ENCODE measurements at places on chromosomes 1 and 21.

DNA sequence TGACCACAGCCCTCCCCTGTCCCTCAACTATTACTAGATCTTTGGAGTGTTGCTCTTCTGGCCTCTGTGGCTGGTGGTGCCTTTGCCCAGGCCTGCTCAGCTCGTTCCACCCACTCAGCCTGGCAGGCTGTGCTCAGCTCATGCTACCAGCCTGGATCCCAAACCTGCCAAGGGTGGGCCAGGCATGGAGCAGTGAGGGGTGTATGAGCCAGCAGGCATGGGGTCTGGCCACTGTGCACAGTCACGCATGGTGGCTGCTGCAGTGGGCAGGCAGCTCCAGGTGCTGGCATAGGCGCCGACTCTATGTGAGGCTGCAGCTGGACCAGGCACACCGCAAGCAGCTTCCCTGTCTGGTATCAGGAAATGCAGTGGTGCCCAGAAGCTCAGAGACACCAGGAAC is 449.9 kb downstream of the MATN1 start:
- DNase-seq, result no peak

DNA sequence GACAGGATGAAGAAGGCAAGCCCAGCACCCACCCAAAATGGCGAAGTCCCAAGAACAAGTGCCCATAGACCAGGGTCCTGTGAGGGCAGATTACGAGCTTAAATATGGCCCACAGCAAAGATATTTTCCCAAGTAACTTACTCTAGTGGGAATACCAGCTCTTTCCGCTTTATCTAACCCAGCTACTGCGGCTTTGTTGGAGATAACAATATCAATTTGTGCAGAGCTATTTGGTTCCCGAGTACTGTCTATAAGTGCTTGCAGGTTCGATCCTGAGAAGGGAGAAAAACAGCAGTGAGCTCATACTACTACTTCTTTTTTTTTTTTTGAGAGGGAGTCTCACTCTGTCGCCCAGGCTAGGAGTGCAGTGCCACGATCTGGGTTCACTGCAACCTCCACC is 14.3 kb upstream of the DNAJC28 start:
- DNase-seq, result no peak

DNA sequence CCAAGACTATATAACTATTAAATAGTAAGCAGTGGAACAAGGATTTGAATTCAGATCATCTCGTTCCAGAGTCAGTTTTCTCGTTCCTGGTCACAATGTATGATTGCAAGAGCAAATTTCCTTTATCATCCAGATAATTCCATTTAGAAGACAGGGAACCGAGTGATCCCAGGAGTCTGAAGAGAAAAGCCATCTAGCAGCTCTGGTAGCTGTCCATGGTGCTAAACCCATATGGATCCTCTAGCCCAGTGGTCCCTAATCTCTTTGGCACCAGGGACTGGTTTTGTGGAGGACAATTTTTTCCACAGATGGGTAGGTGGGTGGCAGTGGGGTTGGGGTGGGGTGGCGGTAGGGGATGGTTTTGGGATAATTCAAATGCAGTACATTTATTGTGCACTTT is 229.4 kb downstream of the PTPRU start:
- DNase-seq, result no peak

DNA sequence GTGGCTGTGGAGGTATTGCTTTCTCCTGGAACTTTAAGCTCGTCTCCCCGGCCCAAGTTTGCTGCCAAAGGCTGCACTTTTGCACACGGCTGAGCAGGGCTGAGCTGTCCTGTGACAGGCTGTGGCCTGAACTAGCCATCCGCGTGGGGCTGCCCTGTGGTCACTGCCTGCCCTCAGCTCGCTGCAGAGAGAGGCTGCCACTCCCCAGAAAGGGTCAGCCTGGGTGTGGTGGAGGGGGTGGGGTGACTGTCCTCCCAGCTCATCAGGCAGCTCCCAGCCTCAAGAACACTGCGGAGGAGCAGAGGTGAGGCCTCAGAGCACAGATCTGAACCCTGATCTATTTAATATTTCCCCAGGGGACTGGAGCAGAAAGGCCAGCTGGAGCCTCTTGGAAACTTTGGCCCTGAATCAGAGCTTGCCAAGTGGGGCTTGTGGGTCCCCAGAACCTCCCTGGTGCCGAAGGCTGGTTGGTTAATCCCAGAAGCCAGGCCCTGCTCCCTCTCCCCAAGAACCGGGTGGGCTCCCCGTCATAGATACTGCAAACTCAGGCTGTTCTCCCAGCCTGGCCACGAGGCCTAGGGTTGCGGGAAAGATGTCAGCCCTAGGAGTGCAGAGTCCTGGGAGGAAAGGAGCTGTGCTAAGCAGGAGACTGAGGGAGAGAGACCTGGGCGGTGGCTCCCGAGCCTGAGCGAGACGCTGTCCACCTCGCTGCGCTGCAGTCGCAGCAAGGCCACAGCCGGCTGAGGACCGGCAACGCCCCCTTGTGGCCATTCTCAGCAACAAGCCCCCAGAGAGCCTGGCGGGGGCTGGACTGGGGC is 125.1 kb upstream of the IPO9 start:
- DNase-seq, result peak; percentile 32

- DNase-seq, result no peak
These were observed 20.4 kb downstream of the KCNN3 start for GRCh38 chr1:154849645-154850131.

GRCh38 chr1:235783148-235783776 is 83.4 kb downstream of the LYST start:
- peak; percentile 7 for DNase-seq

- DNase-seq, result no peak
These were observed at the start of gene TMPRSS2 for GRCh38 chr21:41507521-41508414. Gene TMPRSS2 (minus strand): TSS chr21:41508158. CDS start chr21:41498133, 10,025 bp downstream.

DNA sequence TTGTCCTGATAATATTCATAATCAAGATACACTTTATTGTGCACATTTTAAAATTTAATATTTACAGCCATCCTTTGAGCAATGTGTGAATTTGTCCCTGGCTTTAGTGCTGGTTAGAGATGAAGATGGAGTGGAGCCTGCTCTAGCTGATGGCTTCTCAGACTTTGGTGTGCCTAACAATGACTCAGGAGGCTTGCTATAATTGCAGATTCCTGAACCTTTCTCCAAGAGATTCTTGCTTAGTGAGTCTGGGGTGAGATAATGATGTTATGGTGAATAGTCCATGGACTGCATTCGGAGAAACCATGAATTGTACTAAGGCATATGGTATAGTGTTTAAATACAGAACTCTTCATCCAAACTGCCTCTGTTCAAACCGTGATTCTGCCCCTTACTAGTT is 307.1 kb downstream of the PAPPA2 start:
- no peak for DNase-seq

- DNase-seq, result no peak
These were observed 25.4 kb upstream of the SMYD3 start for GRCh38 chr1:246532519-246532918.

GRCh38 chr1:160727316-160727640 is 11.8 kb upstream of the SLAMF7 start:
- DNase-seq, result no peak

GRCh38 chr1:114144016-114144415 is 9.7 kb downstream of the SYT6 start:
- DNase-seq, result no peak

DNA sequence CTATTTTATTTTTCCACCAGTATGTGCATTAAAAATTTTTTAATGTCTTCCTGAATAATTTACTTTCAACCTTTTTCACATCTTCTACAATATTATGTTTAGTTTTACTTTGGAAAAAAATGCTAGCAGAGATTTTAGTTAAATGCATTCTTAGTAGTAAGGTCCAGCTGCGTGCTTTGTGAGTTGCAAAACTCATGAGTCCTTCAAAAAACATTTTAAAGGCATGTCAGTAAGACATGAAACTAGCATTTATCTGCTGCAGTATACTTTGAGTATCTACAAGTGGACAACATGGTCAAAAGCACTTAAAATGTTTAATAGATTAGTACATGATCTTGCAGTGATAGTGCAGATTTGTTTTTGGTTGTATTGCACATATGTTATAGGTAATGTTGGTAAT is 139.0 kb downstream of the HS2ST1 start:
- DNase-seq, result no peak

DNA sequence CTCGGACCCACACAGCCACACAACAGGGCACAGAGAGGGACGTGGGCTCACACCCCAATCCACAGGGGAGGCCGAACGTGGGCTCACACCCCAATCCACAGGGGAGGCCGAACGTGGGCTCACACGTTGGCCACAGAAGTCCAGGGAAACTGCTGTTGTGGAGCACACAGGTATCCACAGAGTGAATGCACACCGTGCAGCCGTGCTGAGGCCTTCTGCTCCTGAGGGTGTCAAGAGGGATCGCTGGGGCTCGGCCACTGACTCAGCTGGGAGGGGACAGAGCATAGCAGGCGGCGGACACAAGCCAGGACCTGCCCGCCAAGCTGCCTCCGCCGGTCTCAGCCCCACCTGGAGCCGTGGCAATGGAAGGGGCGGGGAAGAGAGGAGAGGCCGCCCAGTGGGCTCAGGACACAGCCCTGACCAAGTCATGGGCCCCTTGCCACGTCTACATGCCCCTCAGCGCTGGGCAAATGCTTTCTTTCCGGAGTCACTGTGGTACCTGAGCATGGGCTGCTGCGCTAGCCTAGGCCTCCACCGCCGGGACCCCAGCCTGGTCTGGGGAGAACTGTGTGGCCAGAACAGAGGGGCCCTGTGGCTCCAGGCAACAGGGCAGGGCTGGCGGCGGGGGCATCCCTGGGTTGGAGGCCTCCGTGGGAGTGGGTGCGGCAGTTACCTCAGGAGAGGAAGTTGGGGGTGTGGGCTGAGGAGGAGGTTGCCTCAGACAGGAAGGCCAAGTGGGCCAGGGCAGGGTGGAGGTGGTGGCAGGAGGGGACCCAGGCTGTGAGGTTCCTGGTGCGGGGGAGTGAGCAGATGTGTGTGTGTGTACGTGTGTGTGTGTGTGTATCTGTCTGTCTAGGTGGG is 1.2 kb downstream of the SYTL1 start:
- DNase-seq, result peak; percentile 91

DNA sequence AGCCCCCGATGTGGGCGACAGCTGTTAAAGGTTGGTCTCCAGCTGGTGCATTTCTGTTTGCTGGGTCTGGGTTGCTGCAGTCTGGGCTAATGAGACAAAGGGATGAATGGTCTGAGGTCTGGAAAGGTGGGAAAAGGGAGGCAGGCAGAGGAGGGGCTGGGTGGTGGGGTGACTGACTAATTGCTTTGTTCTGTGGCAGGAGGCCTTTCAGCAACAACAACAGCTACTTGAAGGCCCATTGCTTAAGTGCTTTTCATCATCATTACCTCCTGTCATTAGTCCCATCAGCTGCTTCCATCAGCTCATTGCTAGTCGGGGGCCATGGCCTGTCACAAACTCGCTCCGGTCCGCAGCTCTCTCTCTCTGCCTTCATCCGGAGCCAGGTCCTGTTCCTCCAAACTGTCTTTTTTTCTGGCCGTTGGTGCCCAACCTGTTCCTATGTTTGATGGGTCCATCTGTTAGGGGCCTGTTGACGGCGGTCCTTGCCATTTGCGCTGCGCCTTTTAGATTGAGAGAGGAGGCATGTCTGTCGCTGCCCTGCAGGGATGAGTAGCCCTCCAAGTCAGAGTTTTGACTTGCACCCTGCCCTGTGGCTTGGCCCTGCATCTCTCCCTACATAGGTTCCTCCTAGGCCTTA is 105.6 kb upstream of the PLXNA2 start:
- no peak for DNase-seq

- DNase-seq, result peak; percentile 23
These were observed 146.0 kb upstream of the KIAA0040 start for GRCh38 chr1:175338387-175339135.

- no peak for DNase-seq
These were observed 72.7 kb downstream of the WDR4 start for GRCh38 chr21:42806509-42807140.

DNA sequence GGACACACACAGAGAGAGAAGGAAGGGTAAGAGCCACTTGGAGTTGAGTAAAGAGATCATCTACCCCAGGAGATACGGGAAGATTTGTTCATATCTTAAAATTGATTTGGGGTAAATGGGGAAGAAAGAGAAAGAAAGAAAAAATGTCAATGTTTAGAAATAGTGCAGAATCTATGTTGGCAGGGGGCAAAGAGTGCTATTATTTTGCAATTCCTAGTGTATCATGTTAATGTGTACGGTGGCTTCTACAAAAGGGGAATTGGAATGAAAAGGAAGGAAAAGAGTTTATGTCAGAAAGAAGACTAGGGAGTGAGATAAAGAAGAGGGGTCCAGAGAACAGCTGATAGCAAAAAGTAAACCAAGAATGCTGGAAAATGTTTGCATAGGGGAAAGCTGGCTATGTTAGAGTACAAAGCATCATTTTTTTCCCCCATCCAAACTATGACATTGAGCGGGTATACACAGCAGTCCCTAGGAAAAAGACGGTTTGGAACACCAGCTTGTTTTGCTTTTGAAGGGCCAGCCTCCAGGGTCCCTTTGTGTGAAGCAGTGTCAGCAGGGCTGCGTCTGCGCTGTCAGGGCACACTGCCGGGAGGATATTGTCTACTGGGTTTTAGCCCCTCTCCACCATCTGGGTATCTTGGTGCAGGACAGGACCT is 10.8 kb downstream of the LRRC8D start:
- no peak for DNase-seq

DNA sequence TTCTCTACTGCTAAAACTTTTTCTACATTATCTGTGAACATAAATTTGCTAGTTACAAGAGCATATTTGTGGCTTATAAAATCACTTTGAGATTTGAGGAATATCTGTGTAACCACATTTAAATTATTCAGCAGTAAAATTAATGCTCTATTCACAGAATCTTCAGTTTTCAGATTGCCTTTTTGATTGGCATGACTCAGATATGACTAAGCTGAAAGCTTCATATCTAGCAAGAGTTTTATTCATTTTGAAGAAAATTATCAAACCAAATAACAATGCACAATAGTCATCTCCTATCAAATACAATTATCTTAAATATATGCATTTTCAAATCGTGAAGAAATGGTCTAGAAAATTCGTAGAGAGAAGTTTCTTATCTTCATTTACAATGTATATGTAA is 1498.2 kb upstream of the B3GALT2 start:
- no peak for DNase-seq

DNA sequence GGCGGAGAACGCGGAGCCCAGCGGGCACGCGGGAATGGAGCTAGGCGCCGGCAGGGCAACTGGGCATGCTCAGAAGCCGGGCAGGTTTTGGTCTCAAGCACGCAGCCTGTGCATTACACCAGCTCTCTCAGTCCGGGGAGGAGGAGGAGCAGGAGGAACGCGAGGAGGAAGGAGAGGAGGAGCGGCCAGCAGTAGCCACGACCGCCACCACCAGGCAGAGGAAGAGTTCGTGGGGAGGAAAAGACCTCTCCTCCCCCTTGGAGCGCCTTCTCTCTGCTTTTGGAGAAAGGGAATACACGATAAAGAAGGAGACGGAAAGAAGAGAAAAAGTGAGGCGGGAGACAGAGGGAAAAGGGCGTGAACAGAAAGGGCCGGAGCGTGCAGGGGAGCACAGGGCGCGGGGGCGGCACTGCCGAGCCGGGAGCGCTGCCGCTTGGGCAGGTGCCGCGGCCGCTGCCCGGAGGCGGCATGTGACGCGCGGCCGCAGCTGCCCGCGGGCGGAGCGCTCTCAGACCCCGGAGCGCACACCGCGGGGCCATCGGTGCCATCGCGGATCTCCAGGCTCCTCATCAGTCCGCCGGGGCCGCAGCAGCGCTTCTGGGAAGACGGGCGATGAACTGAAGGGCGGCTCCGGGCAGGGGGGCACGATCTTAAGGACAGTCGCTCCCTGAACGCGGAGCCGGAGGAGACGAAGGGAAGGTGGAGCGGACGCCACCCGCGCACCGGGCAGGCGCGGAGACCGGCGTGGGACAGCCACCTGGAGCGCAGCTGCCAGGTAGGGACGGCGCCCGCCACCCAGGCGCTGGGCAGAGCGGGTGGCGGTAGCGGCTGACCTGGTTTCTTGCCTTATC is at the start of gene CHRM3:
CHRM3 (plus strand) TSS at position 116 of the 851 bp plus-strand sequence. CDS start 520,884 bp downstream, outside the sequence.
- no peak for DNase-seq

Data from CD8-positive, alpha-beta memory T cell (primary cell).